Stimulated activated CD4-positive, alpha-beta T cell treated with anti-CD3 and anti-CD28 coated beads, Interleukin-2, amount 100 ng/mL, for 24 hours (primary cell): ENCODE measurements at places on chromosomes 3 and 15.

- no peak for DNase-seq
These were observed 68.0 kb downstream of the TIPARP start for GRCh38 chr3:156742401-156742800.

DNA sequence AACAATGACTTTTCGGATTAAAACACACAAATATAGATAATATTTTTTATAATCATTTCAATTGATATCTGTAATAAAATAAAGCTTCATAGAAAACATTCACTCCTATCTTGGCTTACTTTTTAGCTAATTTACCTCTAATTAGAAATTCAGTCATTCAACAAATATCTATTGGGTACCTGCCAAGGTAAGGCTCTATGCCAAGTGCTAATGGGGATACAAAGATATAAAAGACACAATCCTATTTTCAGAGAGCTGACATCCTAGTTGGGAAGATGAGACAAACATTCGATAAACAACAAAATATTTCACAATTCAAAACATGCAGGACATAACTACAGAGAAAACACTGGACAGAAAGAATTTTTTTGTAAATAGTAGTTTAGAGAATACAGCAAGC, 63.3 kb downstream of the ULK4 start:
- DNase-seq: no peak

GRCh38 chr3:109093561-109093960, 24.4 kb downstream of the MORC1 start:
- DNase-seq: no peak

DNA sequence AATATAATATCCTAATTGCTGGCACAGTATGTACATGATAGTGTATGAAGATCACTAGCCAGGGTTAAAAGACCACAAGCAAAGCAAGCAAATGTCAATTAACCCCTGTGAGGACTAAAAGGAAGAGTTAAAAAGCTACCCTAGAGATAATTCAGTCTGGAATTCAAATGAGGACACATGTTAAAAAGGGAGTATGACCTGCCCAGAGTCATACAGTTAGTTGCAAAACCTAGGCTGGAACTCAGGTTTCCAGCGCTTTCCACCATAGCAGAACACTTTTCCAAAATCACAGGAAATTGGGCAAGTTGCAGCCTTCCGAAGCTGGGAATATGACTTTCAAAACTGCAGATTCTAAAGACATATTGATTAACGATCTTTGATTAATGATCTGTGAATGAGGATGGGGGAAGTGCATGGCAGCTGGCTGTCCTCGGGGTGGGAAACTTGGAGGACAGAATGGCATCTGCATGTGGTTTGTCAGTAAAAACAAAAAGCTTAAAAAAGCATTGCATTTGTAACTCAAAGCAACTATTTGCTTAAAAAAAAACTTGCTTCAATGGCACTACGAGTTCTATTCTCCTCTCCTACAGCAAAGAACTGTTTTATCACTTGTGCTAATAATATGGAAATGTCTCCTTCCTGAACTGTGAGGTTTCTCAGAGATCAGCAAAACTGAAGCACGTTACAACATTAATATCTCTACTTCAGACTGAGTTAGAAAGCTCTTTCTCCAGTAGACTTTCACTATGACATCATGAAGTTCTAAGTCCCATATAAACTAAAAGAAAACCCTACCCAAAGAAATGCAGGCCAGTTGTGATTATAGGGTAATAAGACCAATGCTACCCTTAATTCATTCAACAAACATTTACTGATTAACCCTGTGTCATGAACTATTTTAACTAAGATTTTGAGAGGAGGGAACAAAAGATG, 46.2 kb downstream of the IGSF11 start:
- DNase-seq: no peak

- no peak for DNase-seq
These were observed 20.0 kb upstream of the SNX22 start for GRCh38 chr15:64131547-64131946.

GRCh38 chr3:52532517-52532837, 1.2 kb downstream of the NT5DC2 start:
- DNase-seq: no peak

- peak; percentile 98 for DNase-seq
These were observed 48.6 kb downstream of the OIP5 start for GRCh38 chr15:41283653-41284426.

- no peak for DNase-seq
These were observed 71.7 kb downstream of the TMCO5A start for GRCh38 chr15:38005953-38006808.

DNA sequence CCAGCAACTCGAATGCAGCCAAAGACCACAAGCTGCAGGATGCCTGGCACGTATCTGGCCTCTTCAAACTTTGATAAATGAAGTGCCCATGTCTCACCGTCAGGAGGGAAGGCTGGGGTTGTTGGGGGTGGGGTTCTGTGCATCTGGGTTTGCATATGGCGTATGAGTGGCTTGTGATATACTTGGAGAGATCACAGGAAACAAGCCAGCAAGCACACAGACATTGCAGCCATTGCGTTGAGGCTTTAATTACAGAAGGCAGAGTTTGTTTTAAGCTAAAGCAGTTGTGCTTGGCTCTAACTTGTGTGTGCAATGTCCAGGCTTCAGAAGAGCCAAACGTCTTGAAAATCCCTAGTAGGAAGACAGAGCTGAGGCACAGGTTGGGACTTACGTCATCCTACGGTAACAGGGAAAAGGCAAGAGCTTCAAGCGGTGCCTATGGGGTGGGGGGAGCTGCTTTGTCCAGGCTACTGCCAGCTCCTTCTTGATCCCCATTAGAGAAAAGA, 109.2 kb downstream of the ASB7 start:
- DNase-seq: no peak

DNA sequence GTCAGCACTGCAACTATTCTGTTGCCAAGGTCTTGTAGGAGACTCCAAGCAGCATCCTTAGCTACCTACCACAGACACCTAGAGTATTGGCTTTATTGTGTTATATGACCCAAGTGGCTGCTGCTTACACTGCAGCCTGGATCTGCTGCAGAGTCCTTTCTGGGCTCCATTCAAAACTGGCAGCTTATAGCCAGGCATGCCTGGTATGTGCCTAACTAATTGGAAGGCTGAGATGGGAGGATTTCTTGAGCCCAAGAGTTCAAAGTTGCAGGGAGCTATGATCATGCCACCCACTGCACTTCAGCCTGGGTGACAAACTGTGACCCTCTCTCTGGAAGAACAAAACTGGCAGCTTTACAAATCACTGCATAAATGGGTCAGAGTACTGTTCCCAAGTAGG, 8.6 kb downstream of the NDUFB4 start:
- no peak for DNase-seq

- DNase-seq: no peak
These were observed at the start of gene CTXN2 for GRCh38 chr15:48191574-48192225. Gene CTXN2 (plus strand): TSS chr15:48191665. CDS start chr15:48201301, 9,636 bp downstream.

GRCh38 chr3:191381303-191381702, 51.0 kb upstream of the UTS2B start:
- no peak for DNase-seq

- DNase-seq: no peak
These were observed 32.2 kb upstream of the CDCP1 start for GRCh38 chr3:45178183-45179023.

DNA sequence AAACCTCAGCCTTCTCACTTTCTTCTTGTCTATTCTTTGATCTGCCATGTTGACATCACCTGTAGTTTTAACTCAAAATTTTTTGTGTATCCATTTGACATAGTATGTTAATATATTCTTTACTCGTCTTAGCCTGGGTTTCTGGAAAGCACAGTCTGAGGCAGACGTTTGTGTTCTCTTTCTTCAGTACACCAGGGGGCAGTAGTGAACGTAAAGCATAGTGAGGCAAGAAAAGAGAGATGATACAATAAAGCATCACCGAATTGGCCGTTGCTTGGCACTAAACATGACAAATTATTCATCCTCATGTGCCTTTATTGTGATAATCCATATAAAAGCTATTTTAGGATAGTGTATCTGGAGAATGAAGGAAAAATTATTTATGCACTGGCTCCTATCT, 141.0 kb upstream of the MYRIP start:
- DNase-seq: no peak

DNA sequence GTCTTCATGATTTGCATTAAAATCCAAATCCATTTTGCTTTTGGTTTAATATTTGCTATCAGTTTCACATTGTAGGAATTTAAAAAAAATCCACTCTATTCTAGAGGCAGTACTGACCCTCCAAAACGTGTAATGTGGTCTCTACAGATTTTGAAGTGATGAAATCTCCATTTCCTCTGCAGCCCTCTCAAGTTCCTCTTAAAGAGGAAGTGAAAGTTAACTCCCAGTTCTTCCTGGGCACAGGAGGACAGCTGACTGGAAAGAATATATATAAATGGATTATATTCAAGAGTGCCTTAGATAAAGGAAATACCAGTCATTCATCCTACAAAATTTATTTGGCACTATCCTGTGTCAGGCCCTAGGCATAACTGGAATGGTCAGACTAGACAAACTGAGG, 83.5 kb upstream of the PLCL2 start:
- no peak for DNase-seq

DNA sequence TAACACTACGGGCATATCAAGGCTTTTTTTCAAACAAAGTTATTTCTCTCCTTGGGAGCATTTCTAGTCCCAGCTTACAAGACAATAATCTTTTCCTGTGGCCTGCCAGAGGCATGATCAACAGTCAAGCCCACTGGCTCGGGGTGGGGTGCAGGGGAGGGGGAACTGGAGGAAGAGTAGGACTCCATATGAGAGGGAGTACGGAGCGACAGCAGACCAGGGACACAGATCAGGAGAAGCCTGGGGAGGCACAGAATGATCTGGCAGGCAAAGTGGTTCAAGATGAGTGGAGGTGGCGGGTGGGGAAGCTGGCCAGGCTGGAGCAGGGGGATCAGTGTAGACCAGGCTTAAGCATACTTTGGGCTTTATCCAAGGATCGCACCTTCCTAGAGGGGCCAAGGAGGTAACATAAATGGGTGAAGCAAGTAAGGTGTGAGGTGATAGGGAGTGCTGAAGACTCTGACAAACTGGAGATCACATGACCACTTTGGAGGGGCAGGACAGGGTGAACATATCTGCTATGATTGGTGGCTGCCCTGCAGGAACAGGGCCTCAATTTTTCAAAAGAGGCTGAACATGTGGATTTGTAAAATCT, 37.4 kb downstream of the KLF15 start:
- no peak for DNase-seq

DNA sequence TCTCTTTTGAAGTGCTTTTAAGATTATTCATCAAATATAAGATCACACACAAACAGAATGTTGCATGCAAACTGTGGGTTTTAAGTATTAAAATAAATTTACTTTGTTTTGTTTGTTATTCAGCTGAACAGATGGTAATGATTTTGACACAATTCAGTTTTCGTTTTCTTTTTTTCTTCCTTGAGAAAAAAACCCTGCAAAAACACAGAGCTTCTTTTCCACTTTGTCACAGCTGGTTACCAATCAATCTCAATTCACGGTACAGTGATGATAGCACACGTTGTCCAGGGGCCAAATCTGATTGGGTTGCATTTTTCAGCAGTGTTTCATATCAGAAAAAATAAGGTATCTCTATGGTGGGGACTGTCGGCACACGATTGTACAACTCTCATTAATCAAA, 473.6 kb downstream of the ROBO2 start:
- no peak for DNase-seq

DNA sequence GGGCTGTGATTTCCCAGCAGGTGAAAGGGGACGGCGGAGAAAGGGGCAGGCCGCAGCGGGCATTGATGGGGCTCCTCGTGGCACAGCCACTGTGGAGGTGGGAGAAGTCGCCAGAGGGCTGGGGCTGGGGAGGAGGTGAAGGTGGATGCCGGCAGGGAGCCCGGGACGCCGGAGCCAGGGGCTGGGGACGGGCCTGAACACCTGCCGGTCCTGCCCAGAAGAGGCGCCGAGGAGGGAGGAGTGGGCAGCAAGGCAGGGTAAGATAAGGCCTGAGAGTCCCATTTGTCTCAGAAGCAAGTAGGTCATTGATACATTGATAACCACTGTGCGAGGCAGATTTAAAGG, 571 bp upstream of the RARRES1 start:
- no peak for DNase-seq

DNA sequence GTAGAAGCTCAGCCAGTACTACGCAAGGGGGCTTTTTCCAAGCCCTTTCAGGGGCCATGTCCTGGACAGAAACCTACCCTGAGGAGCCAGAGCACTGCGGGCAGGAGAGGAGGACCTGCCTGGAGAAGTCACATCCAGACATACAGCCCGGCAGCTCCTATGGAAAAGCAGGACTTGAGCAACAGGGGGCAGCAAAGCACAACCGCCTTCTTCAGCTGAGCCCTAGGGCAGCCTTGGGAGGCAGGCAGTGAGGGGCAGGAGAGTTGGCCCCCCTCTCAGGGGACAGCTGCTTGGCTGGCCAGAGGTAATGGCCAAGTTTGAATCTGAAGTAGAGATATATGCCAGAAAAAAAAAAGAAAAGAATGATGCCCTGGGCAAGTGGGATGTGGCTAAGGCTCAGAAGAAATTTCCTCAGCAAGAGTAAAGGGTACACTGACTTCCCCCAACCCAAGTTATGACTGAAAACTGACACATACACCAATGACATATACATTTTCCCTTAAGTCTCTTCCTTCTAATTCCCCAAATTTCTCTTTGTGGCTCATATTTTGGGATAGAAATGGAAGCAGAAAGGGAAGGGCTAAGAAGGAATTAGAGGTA, 56.9 kb downstream of the CYP19A1 start:
- no peak for DNase-seq

DNA sequence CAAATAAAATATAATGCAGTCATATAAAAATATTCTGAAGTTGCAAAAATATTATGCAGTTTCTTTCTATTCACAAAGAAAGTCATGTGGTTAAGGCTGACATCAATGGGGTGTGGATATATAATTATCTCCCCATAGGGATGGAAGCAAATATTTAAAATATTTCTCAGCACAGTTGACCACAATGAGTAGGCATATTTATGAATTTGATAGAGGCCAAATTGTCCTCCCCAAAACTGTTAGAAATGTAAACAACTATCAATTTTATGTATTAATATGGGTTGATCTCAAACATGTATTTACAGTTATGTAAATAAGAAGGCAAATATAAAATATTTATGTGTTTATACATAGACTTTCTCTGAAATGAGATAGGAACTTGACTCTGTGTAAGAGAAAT, 246.0 kb upstream of the CBLB start:
- DNase-seq: no peak

- DNase-seq: no peak
These were observed 437.1 kb downstream of the ZIC1 start for GRCh38 chr3:147846293-147846692.

DNA sequence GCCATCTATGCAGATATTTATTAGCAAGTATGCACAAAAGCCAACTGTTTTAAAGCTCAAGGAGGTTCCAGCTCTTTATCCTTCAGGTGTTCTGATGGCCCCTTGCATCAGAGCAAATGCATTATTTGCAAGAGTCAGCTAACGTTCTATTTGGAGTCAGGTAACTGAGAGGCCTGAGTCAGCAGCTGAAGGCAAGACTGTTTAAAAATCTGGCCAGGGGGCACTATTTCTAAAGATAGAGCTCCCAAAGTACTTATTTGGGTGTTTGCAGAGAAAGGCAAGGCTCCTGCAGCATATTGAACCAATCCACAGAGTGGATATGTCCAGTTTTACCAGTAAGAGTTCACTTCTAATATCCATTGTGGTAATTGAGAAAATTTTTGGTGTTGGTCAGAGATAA, 146.1 kb downstream of the LRTM1 start:
- no peak for DNase-seq
